ENCODE measurements at places on chromosomes 5 and 9.

DNA sequence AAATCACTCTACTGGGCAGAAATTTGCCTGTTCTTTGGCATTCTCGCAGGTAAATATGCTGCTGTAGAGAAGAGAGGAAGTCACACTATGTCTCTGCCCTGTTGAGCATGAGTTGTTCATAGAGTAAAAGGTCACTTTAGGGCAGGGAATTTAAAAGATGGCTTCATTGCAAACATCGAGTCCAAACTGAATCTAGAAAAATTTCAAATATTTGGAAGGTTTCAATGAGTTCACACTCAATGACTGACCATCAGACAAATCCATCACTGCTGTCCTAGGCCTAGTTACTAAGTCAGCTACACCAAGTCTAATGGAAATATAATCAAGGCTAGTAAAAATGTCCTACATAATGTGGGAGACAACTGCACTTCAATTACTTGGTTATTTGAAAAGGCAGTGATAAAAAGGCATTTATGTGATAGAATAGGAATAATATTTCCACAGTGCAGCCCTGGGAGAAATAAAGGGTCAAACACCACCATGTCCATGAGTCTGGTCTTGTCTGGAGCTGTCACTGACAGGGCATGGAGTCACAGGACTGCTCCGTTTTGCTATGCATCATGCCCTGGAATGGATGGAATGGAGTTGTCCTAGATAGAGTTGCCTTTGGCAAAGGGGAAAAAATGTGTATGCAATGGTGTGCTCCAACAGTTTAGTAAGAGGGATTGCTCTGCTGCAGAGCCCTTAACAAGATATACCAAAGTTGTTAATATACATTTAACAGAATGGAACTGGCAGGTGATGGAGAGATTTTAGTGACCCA lies 218.5 kb upstream of the DAPK1 start:
- peak; percentile 66 for DNase-seq

DNA sequence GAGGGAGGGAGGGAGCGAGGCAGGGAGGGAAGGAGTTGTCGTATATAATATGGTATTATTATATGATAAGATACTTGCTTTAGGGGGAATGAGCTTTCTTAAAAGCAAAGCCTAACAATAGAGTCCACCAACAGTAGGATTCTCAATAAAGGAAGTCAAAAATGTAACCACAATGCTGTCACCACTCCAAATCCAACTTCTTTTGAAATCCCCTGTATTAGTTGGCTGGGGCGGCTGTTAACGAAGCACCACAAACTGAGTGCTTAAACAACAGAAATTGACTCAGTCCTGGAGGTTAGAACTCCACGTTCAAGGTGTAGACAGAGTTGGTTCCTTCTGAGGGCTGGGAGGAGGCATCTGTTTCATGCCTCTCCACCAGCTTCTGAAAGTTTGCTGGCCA lies 23.1 kb downstream of the GAS1 start:
- peak; percentile 67 for DNase-seq

DNA sequence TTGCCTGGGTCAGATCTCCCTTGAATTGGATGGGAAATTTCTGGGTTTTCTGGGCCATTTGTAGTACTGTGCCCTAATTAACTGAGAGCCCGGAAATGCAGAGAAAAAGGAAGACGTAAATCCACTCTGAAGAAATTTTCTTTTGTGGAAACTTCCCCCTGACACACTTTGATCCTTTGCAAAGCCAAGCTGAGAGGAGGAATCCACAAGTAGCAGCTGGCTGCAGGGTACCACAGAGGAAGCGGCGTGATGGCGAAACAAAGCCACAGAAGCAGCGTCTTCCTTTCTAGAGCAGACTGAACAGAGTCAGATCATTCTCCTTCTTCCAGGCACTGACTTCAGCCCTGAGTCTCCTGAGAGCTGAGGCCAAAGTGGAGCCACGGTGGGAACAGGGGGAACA lies 47.1 kb upstream of the ZNF354A start:
- DNase-seq: no peak

- DNase-seq: peak; percentile 99
Measured at GRCh38 chr9:87112656-87113055, 165.3 kb upstream of the GAS1 start.

GRCh38 chr5:59125011-59125961 lies 542.4 kb downstream of the RAB3C start:
- DNase-seq: peak; percentile 61

- no peak for DNase-seq
Measured at GRCh38 chr5:157279605-157280239, 13.8 kb downstream of the CYFIP2 start.

GRCh38 chr9:85662573-85662972 lies 79.2 kb downstream of the AGTPBP1 start:
- no peak for DNase-seq

DNA sequence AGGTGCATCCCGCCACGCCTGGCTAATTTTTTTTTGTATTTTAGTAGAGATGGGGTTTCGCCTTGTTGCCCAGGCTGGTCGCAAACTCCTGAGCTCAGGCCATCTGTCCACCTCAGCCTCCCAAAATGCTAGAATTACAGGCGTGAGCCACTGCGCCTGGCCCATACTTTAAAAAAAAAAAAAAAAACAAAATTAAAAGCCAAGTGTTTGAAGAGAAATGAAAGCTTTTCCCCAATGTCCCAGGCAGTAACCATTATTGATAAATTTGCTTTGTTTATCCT lies 9.5 kb downstream of the PRRC2B start:
- DNase-seq: no peak

DNA sequence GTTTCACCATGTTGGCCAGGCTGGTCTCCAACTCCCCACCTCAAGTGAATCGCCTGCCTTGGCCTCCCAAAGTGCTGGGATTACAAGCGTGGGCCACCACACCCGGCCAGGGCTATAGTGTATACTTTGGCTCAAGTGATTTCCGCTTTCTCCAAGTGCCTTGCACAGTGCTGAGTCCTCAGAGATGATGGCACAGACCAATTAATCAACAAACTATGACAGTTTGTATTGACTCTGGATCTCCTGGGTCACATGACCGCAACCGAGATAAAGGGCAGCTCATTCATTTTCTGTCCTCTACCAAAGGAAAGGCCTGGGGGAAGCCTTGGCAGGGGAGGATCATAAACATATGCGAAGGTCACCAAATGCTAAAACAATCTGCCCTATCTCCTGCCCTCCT lies 11.4 kb upstream of the LARP1 start:
- no peak for DNase-seq

- DNase-seq: peak; percentile 53
Measured at GRCh38 chr9:126375386-126375785, 48.8 kb downstream of the MVB12B start.

- DNase-seq: no peak
Measured at GRCh38 chr5:165393839-165394238, 1888.4 kb downstream of the MAT2B start.

DNA sequence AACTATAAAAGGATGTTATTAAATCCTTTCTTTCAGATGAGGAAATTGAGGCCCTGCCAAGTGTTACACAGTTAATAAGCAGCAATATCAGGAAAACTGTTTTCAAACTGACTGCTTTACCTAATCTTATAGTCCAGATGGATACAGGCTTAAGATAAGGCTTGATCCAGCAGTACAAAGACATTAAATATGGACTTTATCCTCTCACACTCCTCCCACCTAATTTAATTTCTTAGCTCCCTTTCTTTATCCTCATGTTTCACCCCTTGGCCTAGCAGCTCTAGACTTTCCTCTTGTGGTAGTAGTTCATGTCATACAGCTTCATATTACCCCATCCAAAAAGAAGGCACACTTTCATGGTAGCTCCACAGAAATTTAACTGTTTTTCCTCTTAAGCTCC lies 164.5 kb downstream of the BAAT start:
- DNase-seq: no peak

GRCh38 chr5:43920422-43920821 lies 317.4 kb downstream of the NNT start:
- DNase-seq: no peak

GRCh38 chr9:108439947-108440346 lies 415.8 kb downstream of the ACTL7B start:
- peak; percentile 84 for DNase-seq

GRCh38 chr5:40962207-40962955 lies 53.1 kb downstream of the C7 start:
- no peak for DNase-seq

DNA sequence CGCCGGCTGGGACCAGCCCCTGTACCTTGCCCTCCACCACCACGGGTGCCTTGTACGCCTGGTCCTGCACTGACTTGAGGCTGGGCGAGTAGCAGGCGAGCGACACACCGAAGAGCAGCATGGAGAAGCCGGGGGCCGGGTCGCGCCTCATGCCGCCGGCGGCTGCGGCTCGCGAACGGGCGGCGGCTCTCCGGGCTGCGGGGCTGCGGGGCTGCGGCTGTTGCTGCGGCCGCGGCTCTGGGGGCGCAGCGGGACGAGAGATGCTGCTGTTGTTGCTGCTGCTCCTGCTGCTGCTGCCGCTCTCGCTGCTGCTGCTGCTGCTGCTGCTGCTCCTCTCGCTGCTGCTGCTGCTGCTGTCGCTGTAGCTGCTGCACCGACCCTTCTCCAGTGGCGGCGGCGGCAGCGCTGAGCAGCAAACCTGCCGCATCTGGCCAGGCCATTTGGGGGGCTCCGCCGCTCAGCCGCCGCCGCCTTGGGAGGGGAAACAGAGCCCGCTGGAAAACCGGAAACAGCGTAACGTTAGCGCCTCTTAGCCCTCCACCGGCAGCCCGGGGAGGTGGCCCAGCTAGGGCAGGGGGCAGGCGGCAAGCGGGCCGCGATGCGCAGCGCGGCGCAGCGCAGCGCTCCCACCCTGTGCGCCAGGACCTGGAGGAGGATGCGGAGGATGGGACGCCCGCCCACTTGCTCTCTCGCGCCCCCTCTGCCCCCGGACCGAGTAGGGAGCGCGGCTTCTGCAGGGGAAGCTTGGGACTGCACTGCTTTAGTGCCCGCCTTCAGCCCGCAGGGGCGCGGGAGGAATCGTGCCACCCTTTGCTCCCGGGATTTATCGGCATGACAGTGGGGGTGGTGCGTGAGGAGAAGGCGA lies at the start of gene NRG2:
Gene NRG2, minus strand, starts transcription at position 657 of the 865 bp plus-strand sequence.
- DNase-seq: peak; percentile 55

GRCh38 chr5:154696891-154697290 lies 58.3 kb upstream of the LARP1 start:
- DNase-seq: no peak

GRCh38 chr5:55502759-55503158 lies 32.0 kb downstream of the PLPP1 start:
- no peak for DNase-seq

GRCh38 chr5:137233726-137234125 lies 265.4 kb downstream of the SPOCK1 start:
- no peak for DNase-seq

DNA sequence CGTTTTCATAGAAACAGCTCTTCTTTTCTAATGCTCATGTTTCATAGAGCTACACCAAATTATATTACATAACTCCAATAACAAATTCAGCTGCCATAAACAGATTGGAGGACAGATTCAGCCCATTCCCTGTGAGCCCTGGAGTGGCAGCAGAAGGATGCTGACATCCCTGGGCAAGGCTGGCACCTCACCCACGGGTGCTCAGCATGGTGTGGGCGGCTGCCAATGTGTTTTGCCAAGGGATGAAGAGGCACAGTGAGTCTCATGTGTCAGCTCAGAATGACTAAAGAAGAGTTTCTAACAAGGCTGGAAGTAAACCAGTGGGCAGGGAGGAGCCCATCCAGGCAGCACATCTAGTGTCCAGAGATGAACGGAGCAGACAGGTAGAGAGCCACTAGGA lies 127.1 kb upstream of the ICE1 start:
- DNase-seq: no peak

DNA sequence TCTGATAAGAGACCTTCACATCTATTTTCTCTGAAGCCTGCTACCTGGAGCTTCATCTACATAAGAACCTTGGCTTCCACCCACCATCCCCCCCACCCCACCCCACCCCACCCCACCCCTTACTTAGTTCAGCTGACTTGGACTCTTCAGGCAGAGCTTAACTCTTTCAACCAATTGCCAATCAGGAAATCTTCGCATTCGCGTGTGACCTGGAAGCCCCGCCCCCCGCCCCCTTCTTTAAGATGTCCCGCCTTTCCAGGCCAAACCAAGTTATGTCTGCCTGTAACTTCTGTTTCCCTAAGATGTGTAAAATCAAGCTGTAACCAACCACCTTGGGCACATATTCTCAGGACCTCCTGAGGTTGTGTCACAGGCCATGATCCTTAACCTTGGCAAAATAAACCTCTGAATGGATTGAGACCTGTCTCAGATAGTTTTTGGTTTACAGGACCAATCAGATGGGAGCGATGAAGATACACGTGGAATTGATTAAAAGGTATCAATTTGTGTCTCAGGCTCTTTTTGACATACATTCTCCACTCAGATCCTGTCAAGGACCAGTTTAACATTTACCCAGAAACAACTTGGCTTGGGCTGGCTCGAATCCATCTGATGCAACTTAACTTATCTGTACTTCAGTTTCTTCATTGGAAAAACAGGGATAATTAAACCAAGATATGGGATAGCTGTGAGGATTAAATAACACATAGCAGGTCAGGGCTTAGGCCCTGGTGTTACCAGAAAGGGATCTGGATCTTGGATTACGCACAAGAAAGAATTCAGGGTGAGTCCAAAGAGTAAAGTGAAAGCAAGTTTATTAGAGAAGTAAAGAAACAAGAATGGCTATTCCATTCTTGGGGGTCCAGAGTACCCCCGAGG lies 43.6 kb downstream of the GALNT12 start:
- no peak for DNase-seq

DNA sequence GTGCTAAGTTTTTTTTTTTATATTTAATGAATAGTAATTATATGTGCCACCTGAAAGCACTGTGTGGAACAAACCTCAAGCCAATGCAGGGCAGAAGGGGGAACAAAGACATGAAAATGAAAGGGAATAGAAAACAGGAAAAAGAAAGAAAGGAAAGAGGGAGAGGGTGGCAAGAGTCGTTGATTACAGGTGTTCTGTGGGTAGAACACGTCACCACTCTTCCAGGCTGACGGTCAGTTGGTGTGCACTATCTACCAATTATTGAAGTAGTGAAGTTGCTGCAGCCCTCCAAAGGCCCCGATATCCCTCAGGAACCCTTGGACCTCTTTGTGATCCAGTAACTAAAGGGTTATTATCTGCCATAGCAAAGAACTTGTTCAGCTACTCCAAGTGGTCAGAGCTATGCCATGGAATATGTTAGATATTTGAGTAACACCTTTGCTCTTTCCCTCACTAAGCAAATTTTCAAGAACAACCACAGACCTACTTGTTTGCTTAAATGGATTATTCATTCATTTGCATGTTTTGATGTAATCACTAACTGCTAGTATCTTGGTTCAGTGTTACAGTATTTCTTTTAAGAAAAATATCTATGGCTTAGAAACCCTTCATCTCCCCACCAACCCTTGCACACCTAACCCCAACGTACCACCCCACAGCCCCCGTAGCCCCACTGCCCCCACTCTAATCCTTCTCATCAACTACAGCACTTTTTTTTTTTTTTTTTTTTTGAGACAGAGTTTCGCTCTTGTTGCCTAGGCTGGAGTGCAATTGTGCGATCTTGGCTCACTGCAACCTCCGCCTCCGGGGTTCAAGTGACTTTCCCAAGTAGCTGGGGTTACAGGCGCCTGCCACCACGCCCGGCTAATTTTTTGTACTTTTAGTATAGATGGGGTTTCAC lies 31.3 kb downstream of the FYB1 start:
- DNase-seq: no peak

DNA sequence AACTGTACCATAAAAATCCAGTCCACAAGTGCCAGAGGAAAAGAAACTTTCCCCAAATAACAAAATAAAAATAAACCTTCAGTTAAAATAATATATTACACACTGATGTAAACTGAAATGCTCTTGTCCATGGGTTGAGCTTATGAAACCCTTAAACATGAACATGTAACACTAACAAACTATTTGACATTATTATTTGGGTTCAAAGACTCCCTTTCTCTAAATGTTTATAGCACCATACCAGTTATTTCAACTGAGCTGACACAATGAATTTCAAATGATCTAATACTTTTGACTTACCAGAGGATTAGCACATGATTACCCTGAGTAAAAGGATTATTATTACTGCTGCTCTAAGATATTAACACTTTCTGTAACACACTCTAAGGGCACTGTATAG lies 251.1 kb downstream of the BNC2 start:
- no peak for DNase-seq
